Stimulated activated CD8-positive, alpha-beta memory T cell treated with anti-CD3 and anti-CD28 coated beads, Interleukin-2, amount 100 ng/mL, for 48 hours (primary cell): ENCODE measurements at places on chromosomes 11 and 22.

DNA sequence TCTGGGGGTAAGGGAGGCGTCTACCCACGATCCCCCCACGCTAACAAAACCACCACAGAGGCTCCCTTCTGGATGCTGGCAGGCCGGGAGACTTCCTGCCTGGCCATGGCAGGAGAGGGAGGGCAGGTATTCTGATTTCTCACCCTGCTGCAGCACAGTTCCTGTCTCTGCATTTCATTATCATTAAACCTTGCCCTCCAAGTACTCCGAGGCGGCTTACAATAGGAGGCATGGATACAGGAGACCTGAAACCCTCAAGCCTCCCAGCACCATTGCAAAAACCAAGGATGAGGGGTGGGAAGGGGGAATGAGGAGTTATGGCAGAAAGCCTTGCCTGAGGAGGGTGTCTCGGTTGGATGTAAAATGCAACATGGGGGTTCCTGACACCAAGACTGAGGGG lies 44.1 kb upstream of the MN1 start:
- DNase-seq: no peak

DNA sequence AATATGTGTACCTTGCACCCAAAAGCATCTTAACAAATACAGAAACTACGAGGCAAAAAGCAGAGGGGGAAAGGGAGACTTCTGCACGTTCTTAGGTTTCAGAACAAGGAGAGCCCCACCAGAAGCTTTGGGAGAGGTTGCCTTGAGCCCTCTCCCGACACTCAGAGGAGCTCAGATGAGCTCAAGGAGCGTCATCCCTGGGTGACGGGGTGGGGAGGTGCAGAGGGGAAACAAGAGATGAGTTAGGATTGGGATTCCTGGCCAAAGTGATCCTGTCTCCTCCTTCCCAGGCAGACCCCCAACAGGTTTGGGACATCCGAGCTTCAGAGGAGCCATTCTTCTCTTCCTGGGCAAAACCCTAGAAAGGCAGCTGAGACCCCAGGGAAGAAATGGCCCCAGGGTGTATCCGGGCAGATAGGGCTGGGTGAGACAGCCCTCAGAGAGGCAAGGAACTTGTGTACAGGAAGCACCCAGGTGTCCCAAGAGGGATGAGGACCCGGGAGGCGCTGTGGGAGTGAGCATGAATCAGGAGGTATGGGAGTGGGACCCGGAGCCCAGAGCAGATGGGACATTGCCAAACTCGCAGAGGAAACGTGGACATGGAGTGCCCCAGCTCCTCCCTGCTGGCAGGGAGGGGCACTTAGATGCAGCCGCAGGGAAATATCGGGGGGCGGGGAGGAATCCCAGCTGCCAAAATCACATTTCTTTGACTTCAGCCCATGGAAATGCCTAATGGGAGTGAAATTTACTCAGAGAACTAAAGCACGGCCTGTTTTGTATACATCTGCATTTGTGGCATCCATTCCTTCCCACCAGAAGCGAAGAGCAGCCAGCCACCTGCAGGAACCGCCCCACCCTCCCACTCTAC lies 12.4 kb downstream of the C1QTNF6 start:
- no peak for DNase-seq

DNA sequence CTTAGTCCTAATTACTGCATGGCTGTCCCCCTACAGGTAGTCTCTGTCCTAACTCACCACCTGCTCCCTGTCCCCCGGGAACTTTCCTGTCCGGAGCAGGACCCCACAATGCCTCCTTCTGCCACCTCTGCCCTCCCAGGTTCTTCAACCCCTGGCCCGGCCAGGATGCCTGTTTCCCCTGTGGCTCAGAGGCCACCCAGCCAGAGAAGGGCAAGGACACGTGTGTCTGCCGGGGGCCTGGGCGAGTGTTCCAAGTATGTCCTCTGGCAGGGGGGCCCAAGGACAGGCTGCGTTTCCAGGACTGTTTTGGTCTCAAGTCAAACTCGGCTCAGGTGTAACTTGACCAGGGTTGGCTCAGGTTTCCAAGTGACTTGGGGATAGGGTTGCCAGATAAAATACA lies 63.8 kb downstream of the BTG4 start:
- no peak for DNase-seq

DNA sequence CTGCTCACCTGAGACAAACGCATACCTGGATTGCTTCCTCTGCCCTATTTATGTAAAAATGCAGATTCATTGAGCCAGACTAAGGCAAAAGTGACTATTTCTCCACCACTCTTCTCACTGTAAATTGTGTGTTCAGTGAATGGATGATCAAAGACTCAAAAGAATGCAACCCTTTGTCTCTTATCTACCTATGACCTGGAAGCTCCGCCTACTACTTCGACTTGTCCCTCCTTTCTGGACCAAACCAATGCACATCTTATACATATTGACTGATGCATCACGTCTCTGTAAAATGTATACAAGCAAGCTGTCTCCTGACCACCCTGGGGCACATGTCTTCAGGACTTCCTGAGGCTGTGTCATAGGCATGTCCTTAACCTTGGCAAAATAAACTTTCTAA lies 418.0 kb upstream of the SYN3 start:
- DNase-seq: no peak

- no peak for DNase-seq
Measured at GRCh38 chr11:33767624-33768023, 6.7 kb downstream of the FBXO3 start.
